ENCODE measurements at places on chromosomes 5 and 9. TPM values are rescaled to one million over a fixed set of nuclear protein-coding genes. Genes with fewer than 3 reads are reported as not detected.

OTULINL gene
- total RNA-seq = 19.6 TPM

SEC16A gene
- 78.0 TPM for total RNA-seq

C9orf152 gene
- not detected for total RNA-seq

NCBP1 gene
- 47.7 TPM for total RNA-seq

LRRC19 gene
- total RNA-seq = not detected

FBXW2 gene
- 73.4 TPM for total RNA-seq

AQP7 gene
- total RNA-seq = not detected

CSF1R gene
- 2.7 TPM for total RNA-seq

FRMD3 gene
- total RNA-seq = 0.62 TPM

PIK3R1 gene
- total RNA-seq = 47.9 TPM

BASP1 gene
- total RNA-seq = 0.49 TPM

DNA sequence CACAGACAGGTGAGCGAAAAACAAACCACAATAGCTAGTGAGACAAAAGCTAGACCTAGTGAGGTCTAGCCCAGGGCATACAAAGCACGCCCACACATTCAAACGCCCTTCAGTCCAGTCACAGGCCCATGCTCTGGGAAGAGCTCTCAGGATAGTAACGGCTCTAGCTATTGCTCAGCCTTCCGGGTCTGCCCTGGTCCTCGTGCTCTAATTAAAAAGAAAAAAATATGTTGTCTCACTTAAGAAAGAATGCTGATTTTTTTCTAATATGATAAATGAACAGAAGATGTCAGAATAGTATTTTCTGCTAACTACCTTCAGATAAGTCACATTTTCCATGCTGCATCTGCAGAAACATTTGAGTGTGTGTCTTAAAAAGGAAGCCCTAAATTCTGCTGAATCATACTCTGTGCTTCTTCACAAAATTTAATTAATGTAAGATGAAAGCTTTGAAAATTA, 94.5 kb downstream of the PLPP1 start:
- no peak for DNase-seq

DNA sequence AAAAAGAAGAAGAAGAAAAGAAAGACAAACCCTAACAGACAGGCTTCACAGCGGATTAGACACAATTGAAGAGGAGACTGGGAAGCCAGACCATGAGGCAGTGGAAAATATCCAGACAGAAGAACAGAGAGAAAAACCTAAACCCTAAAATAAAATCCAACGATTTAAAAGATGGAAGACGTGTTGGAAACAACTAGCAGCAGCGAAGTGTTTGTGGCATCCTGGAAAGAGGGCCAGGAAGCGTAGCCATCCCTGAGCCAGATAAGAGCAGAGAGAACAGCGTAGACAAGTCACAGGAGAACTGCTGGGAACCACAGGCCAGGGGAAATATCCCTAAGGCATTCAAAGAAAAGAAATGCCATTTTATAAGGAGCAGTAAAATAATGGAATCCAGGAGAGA, 39.7 kb upstream of the NKD2 start:
- DNase-seq = no peak

GRCh38 chr9:89603767-89604665, 796 bp upstream of the GADD45G start:
- DNase-seq = peak; percentile 10

- DNase-seq = no peak
Measured at GRCh38 chr5:6291961-6292360, 86.4 kb downstream of the MED10 start.

DNA sequence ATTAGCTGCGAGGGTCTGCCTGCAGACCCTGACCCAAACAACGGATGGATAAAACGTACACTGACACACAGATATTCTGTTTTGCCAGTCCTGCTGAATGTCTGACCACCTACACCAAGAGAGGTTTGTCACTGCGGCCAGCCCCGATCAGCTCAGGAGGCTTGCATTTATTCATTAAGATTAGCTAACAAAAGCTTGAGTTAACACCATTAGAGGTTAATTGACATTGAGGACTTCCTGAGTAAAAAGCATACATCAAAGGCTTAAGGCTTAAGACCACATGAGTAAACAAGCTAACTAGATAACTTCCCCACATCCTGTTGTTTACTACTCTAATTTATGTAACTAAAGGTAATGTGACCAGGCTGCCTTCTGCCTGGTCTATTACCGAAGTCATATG, 198.1 kb upstream of the TRPC7 start:
- DNase-seq = no peak

DNA sequence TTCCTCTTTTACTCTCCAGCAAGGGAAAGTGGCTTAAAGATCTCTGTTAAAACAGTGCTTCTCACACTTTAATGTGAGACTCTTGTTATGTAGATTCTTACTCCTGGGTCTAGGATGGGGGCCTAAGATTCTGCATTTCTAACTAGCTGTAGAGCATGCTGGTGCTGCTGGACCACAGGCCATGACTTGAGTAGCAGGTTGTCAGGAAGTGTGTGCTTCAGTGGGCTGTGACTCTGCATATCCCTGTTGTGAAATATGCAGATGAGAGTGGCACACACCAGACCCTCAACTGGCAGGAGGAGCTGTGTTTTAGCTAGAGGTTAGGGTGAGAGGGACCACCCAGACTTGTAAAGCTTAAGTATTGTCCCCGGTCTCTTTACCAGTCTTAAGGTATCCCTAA, 191.1 kb upstream of the DMRT1 start:
- no peak for DNase-seq

GRCh38 chr5:124735169-124735858, 11.1 kb downstream of the ZNF608 start:
- DNase-seq = no peak

GRCh38 chr5:170628028-170628427, 124.2 kb downstream of the KCNIP1 start:
- DNase-seq = no peak

DNA sequence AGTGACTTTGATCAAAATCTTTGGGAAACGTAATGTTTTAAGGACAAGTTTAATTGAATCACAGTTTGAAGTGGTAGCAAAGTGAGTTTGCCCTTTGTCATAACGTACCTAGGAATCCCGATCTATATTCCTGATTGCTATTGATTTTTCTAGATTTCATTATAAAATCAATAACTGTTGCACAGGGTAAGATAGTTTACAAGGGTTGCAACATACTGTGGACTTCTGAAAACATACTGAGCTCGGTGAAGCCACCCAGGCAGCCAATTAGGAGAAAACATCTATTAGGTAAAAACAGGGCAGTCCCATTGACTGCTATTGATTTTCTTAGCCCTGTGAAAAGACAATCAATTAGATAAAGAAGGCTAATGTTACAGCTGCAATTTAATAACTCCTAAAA, 659.9 kb downstream of the ISL1 start:
- no peak for DNase-seq

- no peak for DNase-seq
Measured at GRCh38 chr5:32057187-32058096, 116.7 kb downstream of the GOLPH3 start.

- no peak for DNase-seq
Measured at GRCh38 chr5:13552361-13552760, 392.1 kb downstream of the DNAH5 start.

GRCh38 chr5:132413567-132413966, 44.1 kb downstream of the SLC22A5 start:
- no peak for DNase-seq

GRCh38 chr5:142749321-142749720, 20.9 kb upstream of the ARHGAP26 start:
- DNase-seq = no peak

GRCh38 chr9:26675035-26675434, 217.6 kb downstream of the CAAP1 start:
- DNase-seq = no peak

GRCh38 chr5:177094224-177095087, 7.7 kb downstream of the FGFR4 start:
- DNase-seq = no peak

DNA sequence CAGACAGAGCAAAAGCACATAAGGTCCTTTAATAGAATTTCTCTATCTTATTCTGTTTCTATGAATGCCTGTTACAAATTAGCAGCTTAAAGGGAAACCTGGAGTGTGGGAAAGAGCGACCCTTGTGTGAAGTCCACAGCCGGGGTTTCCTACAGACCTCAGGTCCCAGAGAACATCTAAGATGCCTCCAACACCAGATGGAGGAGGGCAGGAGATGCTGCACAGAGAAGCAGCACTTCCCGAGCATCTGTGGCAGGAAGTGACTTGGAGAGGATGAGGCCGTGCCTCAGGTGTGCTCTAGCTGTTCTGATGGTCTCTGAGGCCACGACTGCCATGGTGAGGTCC, 26.8 kb downstream of the IRF1 start:
- DNase-seq = no peak

DNA sequence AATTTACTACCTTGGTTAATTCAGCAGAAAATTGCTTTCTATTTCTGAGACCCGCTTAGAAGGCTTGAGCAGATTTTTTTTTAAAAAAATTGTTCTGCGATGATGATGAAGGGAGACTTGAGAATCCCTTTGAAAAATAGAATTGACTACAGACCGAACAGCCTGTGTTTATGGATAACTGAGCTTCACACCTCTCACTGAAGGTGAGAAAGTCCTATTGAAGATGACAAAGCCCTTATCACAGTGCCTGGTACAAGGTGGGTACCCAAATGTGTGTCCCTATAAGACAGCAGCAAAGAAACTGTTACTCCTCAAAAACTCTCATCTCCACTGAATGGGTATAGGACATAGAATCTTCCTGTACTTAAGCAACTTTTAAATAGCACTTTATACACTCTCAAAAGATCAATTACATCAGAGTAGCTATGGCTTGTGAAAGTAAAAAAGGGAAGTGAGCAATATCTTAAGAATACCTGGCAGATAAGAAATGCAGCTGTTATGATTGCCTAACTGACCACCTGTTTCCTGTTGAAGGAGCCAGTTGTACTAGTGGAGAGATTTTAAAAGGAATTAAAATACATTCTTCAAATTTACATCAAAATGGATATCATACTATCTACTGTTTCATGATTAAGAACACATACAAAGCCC, 419.7 kb downstream of the CHSY3 start:
- no peak for DNase-seq

GRCh38 chr5:157987259-157987658, 128.3 kb upstream of the CLINT1 start:
- no peak for DNase-seq

GRCh38 chr5:172090976-172091547, 84.6 kb upstream of the FBXW11 start:
- DNase-seq = no peak

DNA sequence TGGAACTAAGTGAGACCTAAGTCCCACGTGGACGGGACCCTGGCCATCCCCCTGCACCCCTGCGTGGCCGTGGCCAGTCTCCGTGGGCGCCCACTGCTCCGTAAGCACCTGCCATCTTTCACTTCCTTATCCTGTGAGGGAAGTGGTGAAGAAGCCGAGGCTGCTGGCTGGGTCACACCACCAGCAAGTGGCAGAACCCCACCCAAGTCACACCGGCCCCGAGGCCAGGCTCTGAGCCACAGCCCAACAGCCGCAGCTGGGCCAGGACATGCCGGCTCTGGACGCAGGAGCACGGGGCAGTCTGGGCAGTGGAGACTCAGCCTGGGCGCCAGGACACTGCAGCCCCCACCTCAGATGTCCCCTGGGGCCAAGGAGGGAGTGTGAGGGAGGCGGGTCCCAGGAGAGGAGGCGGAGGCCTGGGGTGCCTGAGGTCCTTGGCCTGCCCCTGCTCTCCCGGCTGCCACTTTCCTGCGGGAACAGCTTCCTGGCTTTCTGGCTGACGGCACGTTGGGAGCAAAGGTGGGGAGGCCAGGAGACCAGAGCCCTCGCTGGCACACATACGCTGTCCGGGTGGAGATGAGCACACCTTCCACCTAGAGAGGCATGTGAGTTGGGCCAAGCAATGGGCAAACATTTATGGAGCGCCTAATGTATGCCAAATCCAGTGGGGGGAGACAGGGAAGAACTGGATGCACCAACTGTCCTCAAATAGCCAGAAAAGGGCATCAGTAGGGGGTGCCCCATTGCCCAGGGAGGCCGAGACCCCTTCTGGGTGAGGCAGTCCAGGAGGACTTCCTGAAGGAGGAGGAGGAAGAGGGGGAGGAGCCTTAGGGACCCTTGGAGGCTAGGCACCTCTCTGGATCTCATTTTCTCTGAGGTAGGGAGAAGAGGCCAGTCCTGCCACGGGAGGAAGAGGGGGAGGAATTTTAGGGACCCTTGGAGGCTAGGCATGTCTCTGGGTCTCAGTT, 43.9 kb upstream of the EGFL7 start:
- DNase-seq = no peak

GRCh38 chr9:32571969-32572899, 725 bp downstream of the NDUFB6 start:
- DNase-seq = peak; percentile 73

GRCh38 chr9:14749741-14750211, 27.2 kb upstream of the CER1 start:
- DNase-seq = peak; percentile 32

GRCh38 chr9:70553707-70554673, 139.5 kb upstream of the KLF9 start:
- no peak for DNase-seq

DNA sequence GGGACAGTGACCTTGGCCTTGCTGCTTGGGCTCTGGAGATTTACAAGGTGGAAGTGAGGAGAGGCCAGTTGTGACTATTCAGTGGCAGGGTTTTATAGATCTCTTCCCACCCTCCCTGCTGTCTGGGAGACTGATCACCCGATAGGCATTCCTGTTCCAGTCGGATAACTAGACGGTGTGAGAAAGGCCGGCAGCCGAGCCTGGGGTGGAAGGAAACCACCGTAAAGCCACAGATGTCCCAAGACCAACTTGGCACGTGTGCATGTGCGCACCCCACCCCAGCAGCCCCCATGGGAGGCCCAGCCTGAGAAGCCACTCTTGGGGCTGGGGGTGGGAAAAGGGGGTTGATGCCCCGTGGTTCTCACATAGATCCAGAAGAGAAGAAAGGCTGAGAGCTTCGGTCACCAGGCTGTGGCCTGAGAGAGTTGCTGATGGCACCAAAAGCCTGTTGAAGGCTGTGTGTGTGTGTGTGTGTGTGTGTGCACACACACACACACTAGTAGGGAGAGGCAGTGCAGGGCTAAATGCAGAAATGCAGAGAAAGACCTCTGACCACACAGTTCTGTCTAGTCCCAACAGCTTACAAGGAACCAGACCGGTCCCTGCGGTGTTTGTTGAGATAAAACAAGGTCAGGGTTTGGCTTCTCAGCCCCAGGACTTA, 225.8 kb downstream of the FANCC start:
- DNase-seq = no peak

DNA sequence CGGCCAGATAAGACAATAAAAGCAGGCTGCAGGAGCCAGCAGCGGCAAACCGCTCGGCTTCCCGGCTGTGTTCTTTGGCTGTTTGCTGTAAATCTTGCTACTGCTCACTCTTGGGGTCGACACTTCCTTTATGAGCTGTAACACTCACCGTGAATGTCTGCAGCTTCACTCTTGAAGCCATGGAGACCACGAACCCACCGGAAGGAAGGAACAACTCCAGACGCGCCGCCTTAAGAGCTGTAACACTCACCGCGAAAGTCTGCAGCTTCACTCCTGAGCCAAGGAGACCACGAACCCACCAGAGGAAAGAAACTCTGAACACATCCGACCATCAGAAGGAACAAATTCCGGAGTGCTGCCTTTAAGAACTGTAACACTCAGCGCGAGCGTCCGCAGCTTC, 451.7 kb downstream of the AGTPBP1 start:
- no peak for DNase-seq
